ENCODE measurements at places on chromosomes 1 and 21.
A peak's percentile ranks its signal among the peaks of the same experiment; 100 is the strongest.

GRCh38 chr1:194442901-194443575 is 1256.6 kb upstream of the B3GALT2 start:
- DNase-seq = no peak

- no peak for DNase-seq
These were observed 23.1 kb downstream of the TNN start for GRCh38 chr1:175090780-175091179.

DNA sequence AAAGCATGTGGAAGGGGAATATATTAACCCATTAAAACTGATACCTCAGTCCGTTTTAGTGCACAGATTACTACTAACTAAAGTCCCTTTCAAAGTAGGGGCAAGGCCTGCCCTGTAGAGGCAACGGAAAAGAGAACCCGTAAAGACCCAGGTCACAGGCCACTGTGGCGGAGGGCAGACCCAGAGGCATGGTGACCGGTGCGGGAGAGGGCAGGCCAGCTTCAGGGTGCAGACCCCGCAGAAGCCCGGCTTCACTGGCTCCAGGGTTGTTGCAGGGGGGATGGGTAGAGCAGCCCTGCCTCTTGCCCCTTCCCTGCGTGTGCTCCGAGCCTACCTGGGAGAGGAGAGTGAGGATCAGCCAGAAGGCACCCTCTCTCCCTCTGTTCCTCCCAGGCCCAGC is 17.7 kb downstream of the CNTN2 start:
- DNase-seq = no peak

GRCh38 chr1:107840725-107841124 is 124.3 kb downstream of the VAV3 start:
- no peak for DNase-seq

GRCh38 chr1:64744492-64745180 is at the start of gene RAVER2:
TSS of gene RAVER2 (plus strand) at chr1:64745075. CDS start at chr1:64745173, 98 bp downstream.
- peak; percentile 92 for DNase-seq

DNA sequence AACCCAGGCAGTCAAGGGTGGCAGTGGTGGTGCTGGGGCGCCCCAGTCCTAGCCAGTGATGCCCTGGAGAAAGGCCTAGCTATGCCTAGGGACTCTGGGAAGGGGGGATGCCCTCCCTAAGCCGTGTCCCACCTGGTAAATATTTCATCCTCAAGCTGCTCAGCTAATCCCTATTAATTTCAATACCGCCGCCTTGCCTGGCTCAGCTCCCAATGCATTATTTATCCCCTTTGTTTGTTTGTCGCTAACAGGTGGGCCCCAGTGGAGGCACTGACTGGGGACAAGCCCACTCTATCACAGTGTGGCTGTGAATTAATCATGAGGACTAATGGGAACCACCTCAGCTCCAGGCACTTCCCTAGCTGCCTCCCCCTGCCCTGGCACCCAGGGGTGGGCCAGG is 22.5 kb downstream of the DMAP1 start:
- no peak for DNase-seq

DNA sequence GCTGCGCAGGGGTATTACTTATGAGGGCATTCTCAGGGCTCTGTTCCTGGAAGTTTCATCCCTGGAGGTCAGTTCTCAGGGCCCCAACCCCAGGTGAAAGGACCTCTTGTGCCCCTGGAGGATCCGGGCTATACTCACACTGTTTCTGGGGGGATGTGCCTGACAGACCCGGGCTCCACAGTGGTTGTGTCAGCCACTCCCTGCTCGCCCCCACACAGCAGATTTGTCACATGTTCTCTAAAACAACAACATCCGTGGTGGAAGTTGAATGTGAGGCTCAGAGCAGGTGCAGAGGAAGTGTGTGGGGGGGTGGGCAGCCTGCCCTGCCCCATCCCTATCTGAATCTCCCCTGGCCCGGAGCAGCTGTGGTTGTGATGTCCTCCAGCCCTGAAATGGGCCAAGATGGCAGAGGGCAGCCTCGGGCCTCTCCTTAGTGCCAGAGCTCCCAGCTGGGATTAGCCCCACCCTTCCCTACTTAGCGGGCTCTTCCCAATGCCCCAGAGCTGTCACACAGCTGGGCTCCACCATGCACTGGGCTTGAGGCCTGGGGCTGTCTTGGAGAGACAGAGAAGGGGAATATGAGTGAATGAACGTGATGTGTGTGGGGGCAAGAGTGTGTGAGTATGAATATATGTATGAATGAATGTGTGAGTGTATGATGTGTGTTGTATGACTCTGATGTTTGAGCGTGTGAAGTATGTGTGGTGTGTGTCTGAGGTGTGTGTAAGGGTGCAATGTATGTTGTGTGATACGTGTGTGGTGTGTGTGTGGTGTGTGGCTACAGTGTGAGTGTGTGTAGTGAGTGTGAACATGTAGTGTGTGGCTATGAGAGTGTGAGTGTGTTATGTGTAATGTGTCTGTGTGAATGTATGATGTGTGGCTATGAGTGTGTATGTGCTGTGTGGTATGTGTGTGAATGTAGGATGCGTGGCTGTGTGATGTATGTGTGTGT is 1.5 kb upstream of the FCMR start:
- DNase-seq = no peak

DNA sequence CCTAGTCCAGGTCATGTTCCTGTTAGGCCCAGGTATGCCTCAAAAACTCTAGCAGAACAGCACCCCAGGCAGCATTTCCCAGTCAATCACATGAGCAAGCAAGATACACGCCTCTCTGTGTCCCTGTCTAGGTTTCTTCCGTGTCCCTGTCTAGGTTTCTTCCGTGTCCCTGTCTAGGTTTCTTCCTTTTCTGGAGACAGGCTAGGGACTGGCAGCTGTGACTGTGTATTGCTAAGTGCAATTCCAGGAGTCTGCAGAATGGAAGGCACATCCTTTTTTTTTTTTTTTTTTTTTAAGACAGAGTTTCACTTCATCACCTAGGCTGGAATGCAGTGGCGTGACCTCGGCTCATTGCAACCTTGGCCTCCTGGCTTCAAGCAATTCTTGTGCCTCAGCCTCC is 77.6 kb downstream of the SETD4 start:
- peak; percentile 66 for DNase-seq

DNA sequence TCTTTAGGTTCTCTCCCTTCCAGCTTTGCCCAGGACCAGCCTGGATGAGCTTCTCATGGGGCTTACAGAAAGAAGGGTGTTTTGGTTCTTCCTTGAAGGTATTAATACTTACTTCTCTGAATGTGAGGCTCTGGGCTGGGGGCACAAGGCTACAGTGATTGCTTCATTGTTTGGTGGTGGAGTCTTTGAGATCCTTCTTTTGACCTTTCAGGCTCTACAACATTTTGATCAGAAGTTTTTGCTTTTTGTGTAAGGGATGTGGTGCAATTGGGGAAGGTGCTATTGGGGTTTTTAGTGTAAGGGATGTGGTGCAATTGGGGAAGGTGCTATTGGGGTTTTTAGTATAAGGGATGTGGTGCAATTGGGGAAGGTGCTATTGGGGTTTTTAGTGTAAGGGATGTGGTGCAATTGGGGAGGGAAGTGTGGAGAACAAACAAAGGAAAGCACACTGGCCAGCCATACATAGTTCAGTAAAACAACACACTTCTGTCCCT is 103.6 kb upstream of the IVNS1ABP start:
- DNase-seq = no peak

- DNase-seq = no peak
These were observed 1.1 kb downstream of the KCND3 start for GRCh38 chr1:111988377-111988742.

GRCh38 chr1:101496109-101496508 is 259.3 kb downstream of the S1PR1 start:
- no peak for DNase-seq

- DNase-seq = no peak
These were observed 1.6 kb upstream of the NKAIN1 start for GRCh38 chr1:31241321-31241720.

DNA sequence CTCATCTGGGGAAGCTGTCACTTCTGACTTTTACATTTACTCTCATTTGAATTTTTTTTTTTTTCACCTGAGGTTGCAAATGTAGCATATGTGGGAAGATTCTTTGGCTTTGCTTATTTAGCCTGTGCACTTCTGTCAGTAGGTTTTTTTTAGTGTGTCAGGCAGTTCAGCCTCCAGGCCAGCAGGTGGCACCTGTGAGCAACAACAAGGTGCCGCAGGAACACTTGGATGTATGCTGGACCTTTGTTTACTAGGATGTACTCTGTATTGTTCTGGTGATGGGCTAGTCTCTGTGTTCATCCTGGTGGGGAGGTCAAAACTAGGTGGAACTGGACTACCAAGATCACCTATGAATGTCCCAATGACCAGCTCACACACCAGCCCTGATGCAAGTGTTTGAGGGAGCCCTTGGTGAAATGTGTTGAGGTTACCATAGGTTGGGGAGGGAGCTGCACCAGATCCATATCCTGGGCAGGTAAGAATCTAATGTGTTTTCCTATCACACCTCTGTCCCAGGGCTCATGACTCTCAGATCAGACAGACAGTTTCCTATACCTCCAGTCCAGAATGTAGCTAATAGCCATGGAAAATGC is 618.2 kb downstream of the BRINP3 start:
- DNase-seq = peak; percentile 68

DNA sequence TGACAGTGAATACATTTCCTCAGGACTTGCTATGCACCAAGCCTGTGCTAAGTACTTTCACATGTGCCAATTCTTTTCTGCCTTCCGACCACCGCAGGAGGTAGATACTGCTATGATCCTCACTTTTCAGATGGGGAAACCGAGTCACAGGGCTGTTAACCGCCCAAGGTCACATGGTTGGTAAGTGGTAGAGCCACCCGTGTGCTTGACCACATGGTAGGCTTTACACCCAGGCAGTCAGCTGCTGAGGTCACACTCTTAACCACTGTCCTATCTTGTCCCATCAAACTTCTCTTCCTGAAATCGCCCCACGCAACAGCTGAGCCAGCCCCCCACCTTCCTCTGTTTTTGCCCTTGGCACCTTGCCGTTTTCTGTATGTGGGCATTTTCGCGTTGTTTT is 31.0 kb upstream of the SDHB start:
- no peak for DNase-seq

DNA sequence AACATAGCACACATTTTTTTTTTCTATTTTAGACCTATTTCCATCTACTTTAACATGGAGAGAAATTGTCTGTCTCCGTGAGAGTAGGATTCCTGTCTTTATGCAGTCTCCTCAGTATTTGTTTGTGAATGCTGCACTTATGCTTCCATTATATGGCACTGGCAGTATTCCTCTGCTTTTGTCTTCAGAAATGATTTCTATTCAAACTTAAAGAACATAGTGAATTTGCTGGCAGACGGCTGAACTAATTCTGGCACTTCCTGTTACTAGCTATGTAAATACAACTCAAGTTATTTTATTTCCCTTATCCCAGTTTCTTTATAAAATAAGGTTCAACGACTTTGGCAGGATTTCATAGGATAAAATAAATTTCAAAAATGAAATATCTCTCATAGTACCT is 45.3 kb downstream of the KCTD3 start:
- DNase-seq = no peak

- DNase-seq = peak; percentile 54
These were observed 15.9 kb downstream of the SARS1 start for GRCh38 chr1:109229531-109230127.

GRCh38 chr1:198408716-198409115 is 131.8 kb downstream of the ATP6V1G3 start:
- no peak for DNase-seq

DNA sequence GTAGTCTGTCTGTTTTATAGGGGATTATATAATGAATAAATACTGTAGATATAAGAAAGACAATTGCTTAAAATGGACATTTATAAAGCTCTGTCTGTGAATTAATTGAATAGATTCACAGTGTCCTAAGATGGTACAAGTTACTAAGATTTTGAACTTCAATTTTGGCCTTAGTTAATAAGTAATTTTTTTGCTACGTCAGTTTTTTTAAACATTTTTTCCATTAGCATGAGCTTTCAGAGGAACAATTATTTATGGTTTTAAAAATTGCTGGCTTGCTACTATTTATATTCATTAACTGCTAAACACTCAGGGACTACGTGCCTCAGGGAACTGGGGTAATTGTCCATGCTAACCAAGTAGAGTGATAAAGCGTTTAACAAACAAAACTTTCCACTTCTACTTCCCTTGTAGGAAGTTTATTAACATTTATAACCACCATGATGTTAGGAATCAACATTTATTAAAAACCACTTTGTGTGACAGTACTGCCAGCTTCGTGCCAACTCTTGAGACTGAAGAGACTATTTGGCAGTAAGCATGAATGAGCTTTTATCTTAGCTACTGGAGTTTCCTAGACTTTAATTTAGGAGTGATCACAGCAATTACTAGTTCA is 65.4 kb upstream of the PTGS2 start:
- DNase-seq = no peak

- DNase-seq = no peak
These were observed 304.9 kb downstream of the FAM72C start for GRCh38 chr1:143666851-143667250.

DNA sequence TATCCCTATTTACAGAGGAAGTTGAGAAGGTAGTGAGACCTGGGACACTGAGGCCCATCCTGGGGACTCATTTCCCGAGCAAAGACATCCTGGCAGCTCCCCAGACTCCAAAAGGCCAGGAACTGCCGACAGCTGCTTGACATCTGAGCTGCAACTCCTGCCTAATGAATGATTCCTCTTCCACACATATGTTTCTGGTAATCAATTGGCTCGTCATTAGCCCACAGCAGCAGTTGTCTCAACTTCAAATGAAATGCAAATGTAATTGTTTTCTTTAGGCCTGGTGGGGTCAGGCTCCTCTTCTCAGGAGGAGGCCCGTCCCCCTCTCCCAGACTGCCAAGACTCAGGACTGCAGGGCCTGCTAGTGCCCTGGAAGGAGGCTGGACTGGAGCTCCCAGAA is 61.8 kb upstream of the DISP3 start:
- DNase-seq = no peak

DNA sequence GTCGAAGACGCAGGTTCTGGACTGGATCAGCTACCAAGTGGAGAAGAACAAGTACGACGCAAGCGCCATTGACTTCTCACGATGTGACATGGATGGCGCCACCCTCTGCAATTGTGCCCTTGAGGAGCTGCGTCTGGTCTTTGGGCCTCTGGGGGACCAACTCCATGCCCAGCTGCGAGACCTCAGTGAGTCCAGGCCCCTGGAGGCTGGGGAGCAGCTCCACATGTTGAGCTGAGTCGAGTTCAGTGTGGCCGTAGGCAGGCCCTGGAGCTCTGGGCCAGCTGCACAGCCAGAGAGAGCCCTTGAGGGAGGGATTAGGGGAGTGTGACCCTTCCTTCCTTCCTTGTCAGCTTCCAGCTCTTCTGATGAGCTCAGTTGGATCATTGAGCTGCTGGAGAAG is 1.6 kb downstream of the ELF3 start:
- DNase-seq = no peak

- no peak for DNase-seq
These were observed 523.9 kb upstream of the ADGRL4 start for GRCh38 chr1:79530476-79530875.

- DNase-seq = no peak
These were observed 98.5 kb upstream of the DMRTA2 start for GRCh38 chr1:50521703-50522102.

DNA sequence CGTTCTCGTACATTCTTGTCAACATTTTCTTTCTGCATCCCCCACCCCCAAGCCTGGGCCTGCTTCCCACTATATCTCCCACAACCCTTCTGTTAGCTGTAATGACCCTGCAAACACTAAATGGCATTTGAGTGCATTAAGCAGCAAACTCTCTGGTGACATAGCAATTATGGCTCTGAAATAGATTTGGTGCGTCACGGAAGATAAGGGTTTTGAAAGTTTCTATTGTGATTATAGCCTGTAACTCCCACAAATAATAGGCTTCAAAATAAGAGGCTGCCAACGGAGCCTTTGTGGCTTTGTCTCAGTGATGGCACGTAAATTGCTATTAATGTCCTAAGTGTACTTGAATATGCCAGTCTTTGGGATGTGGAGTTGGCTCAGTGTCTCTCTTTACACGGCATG is 277.6 kb downstream of the PBX1 start:
- no peak for DNase-seq

GRCh38 chr1:202233171-202233570 is 39.6 kb downstream of the LGR6 start:
- no peak for DNase-seq
